ENCODE measurements at places on chromosomes 3 and 15. TPM values are rescaled to one million over a fixed set of nuclear protein-coding genes. Genes with fewer than 3 reads are reported as not detected.

CSTA gene
- total RNA-seq = not detected

HRG gene
- total RNA-seq = not detected

SUSD5 gene
- total RNA-seq = not detected

ADCY5 gene
- not detected for total RNA-seq

SNAPC5 gene
- 49.3 TPM for total RNA-seq

SPINK8 gene
- total RNA-seq = not detected

DNA sequence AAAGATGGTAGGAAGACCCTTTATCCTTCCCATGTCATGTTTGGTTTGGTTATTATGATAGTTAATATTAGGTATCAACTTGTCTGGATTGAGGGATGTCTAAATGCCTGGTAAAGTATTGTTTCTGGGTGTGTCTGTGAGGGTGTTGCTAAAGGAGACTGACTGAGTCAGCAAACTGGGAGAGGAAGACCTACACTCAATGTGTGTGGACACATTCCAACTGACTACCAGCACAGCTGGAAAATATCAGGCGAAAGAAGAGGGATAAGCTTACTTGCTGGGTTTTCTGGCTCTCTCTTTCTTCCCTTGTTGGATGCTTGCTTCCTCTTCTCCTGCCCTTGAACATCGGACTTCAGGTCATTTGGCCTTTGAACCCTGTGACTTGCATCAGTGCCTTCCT lies 1227.6 kb upstream of the EPHA6 start:
- peaks cover 4% of the 10 kb centered on the region for H3K4me1 ChIP-seq
- no peak overlapping the region for H3K4me3 ChIP-seq
- no peaks in the 10 kb centered on the region for H3K27me3 ChIP-seq
- H3K27ac ChIP-seq = no peak overlapping the region
- no peak for DNase-seq

GRCh38 chr15:72562386-72562785 lies 88.3 kb downstream of the ARIH1 start:
- H3K4me3 ChIP-seq = no peak overlapping the region
- H3K36me3 ChIP-seq = peaks cover 77% of the 10 kb centered on the region
- H3K27ac ChIP-seq = no peak overlapping the region
- no peaks in the 10 kb centered on the region for H3K27me3 ChIP-seq
- DNase-seq = no peak
- peaks cover 9% of the 10 kb centered on the region for H3K4me1 ChIP-seq

- H3K36me3 ChIP-seq = no peaks in the 10 kb centered on the region
- no peak overlapping the region for H3K27ac ChIP-seq
Measured at GRCh38 chr3:89358281-89358680, 250.9 kb downstream of the EPHA3 start.

DNA sequence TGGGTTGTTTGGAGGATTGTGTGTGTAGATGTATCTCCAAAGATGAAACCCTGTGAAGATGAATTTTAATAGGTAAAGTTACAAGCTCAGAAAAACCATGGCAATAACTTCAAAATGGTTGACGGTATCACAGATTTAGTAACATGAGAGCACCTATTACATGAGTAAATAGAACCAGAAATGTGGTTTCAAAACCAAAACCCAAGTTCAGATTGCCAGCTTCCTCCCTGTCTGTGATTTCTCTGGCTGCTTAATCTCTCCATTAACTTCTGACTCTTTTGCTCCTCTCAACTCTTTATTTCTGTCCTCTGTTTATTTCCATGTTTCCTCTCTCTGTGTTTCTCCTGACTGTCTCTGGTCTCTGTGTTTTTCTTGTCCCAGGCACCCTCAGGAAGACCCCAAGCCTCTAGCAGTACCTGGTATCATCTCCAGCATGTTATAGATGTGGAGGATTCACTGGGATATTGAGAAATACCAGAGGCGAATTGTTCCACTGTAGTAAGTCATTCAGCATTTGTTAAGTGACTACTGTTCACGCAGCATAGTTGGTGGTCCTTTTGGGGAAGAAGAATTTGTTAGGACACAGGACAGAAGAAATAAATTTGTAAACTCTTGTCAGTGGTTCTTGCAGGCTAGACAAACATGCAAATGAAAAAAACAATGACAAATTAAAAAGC lies 138.8 kb downstream of the BBX start:
- H3K36me3 ChIP-seq = peaks cover 13% of the 10 kb centered on the region
- peak overlapping the region; percentile 11 for H3K27ac ChIP-seq
- H3K4me3 ChIP-seq = no peak overlapping the region
- H3K4me1 ChIP-seq = peaks cover 38% of the 10 kb centered on the region

- H3K27me3 ChIP-seq = no peaks in the 10 kb centered on the region
- DNase-seq = no peak
- H3K4me3 ChIP-seq = no peak overlapping the region
- no peak overlapping the region for H3K27ac ChIP-seq
- H3K36me3 ChIP-seq = peaks cover 9% of the 10 kb centered on the region
Measured at GRCh38 chr3:179791793-179792192, 139.0 kb downstream of the USP13 start.

- no peaks in the 10 kb centered on the region for H3K27me3 ChIP-seq
- peaks cover 23% of the 10 kb centered on the region for H3K36me3 ChIP-seq
- H3K4me3 ChIP-seq = no peak overlapping the region
- DNase-seq = no peak
- H3K27ac ChIP-seq = no peak overlapping the region
- peaks cover 39% of the 10 kb centered on the region for H3K4me1 ChIP-seq
Measured at GRCh38 chr3:119945291-119945690, 149.0 kb downstream of the GSK3B start.

- peaks cover 29% of the 10 kb centered on the region for H3K27me3 ChIP-seq
- DNase-seq = no peak
- no peak overlapping the region for H3K4me3 ChIP-seq
- H3K36me3 ChIP-seq = no peaks in the 10 kb centered on the region
- H3K4me1 ChIP-seq = no peaks in the 10 kb centered on the region
Measured at GRCh38 chr15:33757516-33758232, 210.6 kb upstream of the CHRM5 start.

DNA sequence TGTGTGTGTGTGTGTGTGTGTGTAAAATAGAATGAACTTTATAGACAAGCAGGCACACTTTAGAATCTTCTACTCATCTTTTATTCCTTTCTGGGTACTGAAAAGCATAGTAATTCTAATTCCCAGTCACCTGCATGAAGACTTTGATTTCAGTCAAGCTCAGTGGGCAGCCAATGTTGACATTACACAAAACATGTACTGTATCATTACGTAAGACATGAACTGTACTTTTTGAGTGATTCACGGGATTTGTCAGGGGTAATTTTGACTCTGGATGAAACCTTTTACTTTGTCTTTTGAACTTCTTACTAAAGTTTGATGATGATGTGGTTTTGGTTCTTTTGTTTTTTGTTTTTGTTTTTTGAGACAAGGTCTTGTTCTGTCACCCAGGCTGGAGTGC lies 38.8 kb downstream of the PTPRG start:
- no peaks in the 10 kb centered on the region for H3K4me1 ChIP-seq
- DNase-seq = no peak
- H3K4me3 ChIP-seq = no peak overlapping the region
- no peaks in the 10 kb centered on the region for H3K27me3 ChIP-seq
- no peaks in the 10 kb centered on the region for H3K36me3 ChIP-seq

- peaks cover 23% of the 10 kb centered on the region for H3K4me1 ChIP-seq
- peak overlapping the region; percentile 8 for H3K4me3 ChIP-seq
- DNase-seq = no peak
Measured at GRCh38 chr3:3200632-3201212, 21.2 kb upstream of the CRBN start.
